ENCODE measurements at places on chromosomes 2 and 18.

GRCh38 chr2:108541451-108541850 lies 7.2 kb downstream of the LIMS1 start:
- DNase-seq: no peak

- DNase-seq: peak; percentile 7
Measured at GRCh38 chr2:45283764-45284620, 274.7 kb upstream of the SIX2 start.

DNA sequence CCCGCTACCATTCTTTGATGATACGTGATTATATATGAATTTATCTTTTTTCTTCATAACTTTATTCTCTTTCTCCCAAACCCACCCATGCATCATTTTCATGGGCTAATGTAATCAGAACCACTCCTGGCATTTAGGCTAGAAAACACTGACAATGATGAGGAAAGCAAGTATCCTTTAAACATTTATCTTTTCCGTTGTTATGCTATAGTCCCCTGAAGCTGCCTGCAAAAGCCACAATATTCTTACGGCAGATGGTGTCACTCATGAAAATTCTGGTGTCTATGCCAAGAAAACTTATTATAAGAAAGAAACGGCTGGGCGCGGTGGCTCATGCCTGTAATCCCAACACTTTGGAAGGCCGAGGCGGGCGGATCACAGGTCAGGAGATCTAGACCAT lies 221.8 kb upstream of the CTAGE1 start:
- DNase-seq: no peak

DNA sequence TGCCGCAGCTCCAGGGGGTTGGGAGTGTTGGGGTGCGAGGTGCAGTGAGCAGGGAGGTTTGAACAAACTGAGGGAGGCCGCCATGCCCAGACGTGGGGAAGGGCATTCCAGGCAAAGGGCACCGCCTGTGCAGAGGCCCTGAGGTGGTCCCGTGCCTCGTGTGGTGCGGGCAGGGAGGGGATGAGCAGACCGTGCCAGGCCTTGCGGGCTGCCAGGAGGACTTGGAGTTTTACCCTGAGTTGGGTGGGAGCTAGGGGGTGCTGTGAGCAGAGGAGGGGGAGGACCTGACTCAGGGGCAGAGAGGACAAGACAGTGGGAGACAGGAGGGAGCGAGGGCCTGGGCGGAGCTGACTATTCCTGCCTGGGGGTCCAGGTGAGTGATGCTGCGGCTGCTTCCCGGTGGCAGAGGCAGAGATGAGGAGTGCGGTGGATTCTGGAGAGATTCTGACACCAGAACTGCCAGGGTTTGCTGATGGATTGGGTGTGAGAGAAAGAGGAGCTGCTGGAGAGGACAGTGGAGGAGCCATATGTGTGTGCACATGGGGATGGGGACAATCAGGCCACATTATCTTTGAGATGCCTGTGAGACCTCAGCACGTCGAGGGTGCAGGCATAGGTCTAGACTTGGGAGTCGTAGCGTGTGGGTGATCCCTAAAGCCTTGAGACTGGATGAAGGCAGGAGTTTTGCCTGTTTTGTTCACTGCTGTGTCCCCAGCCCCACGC lies 23.4 kb downstream of the ZAP70 start:
- DNase-seq: no peak

- DNase-seq: no peak
Measured at GRCh38 chr2:160054984-160055725, 7.3 kb downstream of the PLA2R1 start.

GRCh38 chr18:68480196-68480595 lies 234.7 kb downstream of the TMX3 start:
- no peak for DNase-seq

DNA sequence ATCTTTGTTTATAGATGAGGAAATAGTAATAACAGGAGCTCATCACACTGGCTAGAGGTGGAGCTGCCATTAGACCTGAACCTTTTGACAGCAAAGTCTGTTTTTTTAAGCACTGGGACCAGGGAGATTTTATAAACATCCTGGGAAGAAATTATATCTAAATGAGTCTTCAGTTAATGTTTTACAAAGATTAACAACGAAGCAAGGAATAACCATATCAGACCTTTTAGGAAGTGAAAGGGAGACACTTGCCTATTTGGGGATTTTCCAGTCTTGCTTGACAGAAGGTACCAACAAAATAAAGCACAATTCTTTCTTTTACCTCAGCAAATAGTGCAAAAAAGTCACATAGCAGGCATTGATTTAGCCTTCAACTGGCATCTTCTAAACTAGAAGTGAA lies 777.0 kb downstream of the CPS1 start:
- DNase-seq: no peak

- DNase-seq: no peak
Measured at GRCh38 chr2:220499225-220499624, 871.8 kb downstream of the SLC4A3 start.

GRCh38 chr18:31120594-31120993 lies 18.4 kb upstream of the DSC2 start:
- no peak for DNase-seq

- no peak for DNase-seq
Measured at GRCh38 chr2:40591774-40592173, 139.9 kb upstream of the SLC8A1 start.
